Breast epithelium (tissue), 4 donors: ENCODE measurements at places on chromosomes 2 and 18.
A peak's percentile ranks its signal among the peaks of the same experiment; 100 is the strongest.

DNA sequence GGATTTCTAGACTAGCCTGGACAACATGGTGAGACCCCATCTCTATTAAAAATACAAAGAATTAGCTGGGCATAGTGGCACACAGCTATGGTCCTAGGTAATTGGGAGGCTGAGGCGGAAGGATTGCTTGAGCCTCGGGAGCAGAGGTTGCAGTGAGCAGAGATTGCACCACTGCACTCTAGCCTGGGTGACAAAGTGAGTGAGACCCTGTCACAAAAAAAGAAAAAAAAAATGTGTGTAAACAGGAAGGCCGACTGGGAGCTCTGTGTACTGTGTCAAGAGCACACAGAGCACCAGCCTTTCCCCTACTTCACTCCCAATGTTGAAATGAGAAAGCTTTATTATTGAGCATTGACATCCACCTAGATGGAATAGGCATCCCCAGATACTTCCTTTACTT is 681.7 kb upstream of the FSHR start:
- no peak for DNase-seq

- DNase-seq, result peak; percentile 68
These were observed 1.0 kb downstream of the ACVR1 start for GRCh38 chr2:157874997-157875640.

DNA sequence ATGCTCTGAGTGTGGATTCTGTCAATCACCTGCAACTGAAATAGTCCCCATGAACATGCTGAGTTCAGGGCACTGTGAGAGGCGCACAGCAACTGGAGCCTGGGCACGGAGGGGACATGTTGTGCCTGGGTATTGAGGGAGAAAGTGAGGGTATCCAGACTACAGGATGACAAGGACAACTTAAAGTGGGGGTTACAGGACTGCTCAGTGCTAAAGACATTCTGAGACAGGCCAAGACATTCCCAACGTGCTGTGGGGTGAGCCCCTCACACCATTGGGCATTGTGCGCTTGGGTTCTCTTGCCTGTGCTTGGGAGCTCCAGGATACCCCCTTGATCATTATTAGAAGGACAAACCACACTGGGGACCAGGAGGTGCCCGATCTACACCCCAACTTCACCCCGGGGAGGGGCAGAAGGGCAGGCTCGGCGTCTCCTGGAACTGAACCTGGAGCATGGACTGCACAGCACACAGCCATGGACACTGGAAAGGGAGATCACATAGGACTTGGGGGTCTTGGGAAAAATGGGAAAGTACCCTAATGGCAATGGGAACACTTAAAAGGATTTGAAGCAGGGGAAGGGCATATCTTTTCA is 72.5 kb upstream of the HDAC4 start:
- peak; percentile 20 for DNase-seq

- DNase-seq, result peak; percentile 6
These were observed 34.1 kb downstream of the ANKMY1 start for GRCh38 chr2:240523451-240524281.

GRCh38 chr2:240999873-241000541 is 1.6 kb downstream of the SNED1 start:
- peak; percentile 49 for DNase-seq

DNA sequence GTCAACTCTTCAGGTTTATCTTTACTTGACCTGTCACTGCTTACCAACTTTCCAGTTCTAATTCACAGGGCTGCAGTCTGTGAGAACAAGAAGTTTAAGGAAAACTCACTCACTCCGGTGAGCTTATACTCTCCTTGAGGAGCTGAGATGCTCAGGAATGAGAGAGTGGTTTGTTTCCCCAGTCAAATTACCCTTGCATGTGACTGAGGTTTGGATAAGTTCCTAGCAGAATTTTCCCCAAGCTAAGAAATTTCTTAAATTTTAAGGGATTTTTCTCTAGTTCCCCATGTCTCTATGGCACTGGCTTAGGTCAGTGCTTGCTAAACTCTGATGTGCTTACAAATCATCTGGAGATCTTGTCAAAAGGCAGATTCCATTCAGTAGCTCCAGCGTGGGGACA is 12.8 kb upstream of the CCDC85A start:
- DNase-seq, result no peak

DNA sequence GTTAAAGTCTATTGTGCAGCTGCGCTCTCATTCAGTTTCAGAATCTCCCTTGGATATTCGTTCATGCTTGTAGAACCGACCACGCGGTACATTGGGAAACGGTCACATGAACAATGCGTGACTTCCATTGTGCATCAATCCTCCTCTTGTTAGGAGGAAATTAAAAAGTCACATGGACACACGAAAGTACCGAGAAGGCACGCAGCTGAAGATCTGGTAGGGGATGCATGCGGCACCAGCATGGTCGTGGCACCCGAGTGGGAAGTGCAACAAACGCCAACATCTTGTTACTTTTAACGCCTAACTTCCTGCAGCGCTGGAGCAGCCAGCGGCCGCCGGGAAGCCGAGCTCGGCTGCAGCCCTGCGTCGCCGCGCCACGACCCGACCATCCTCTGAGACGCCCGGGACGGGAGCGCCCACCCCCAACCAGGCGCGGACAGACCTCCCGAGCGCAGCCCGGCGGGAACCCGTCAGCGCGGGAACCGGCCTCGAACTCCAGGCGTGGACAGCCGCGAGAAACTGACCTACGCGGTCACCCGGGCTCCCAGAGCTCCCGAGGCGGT is 412 bp downstream of the OSBPL1A start:
- no peak for DNase-seq

DNA sequence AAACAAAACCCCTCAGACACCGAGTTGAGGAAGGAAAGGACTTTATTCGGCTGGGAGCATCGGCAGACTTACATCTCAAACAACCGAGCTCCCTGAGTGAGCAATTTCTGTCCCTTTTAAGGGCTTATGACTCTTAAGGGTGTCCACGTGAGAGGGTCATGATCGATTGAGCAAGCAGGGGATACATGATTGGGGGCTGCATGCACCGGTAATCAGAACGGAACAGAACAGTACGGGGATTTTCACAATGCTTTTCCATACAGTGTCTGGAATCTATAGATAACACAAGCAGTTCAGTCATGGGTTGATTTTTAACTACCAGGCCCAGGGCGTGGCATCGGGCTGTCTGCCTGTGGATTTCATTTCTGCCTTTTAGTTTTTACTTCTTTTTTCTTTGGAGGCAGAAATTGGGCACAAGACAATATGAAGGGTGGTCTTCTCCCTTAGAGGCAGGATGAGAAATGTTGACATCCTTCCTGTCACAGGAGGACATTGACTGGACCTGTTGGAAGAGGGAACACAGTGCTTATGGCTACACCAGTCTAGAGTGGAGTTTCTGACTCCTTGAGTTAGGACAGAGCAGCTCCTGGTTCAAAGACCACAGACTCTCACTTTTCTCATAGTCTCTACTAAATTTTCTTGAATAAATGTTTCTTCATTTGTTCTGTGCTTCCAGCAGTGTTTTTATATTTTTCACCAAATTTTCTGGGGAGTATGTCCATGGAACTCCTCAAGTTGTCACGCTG is 35.8 kb downstream of the SPOPL start:
- DNase-seq, result no peak

- DNase-seq, result no peak
These were observed 15.9 kb upstream of the TGFA start for GRCh38 chr2:70569559-70569958.

DNA sequence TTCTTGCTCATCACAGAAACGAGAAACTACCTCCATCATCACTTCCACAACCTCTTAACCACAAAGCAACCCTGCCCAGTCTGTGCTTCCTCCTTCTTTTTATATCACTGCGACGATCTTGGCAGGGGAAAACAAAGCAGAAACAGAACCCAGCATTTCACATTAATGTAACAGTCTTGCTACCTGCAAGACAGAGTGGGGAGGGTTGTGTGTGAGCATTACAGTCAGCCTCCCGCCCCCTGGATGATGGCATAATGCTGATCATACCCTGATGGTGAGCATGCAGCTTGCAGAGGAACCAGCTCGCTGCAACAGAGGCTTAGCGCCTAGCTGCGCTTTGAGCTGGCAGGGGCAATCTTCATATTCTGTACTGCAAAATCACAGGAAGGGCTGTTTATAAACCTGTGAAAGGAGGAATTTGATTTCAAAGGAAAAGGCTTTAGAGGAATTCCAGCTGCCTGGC is 376.1 kb downstream of the IRS1 start:
- DNase-seq, result no peak

GRCh38 chr18:23798249-23798648 is 109.0 kb downstream of the LAMA3 start:
- DNase-seq, result no peak

- no peak for DNase-seq
These were observed 35.8 kb upstream of the PTPN4 start for GRCh38 chr2:119723784-119724467.

DNA sequence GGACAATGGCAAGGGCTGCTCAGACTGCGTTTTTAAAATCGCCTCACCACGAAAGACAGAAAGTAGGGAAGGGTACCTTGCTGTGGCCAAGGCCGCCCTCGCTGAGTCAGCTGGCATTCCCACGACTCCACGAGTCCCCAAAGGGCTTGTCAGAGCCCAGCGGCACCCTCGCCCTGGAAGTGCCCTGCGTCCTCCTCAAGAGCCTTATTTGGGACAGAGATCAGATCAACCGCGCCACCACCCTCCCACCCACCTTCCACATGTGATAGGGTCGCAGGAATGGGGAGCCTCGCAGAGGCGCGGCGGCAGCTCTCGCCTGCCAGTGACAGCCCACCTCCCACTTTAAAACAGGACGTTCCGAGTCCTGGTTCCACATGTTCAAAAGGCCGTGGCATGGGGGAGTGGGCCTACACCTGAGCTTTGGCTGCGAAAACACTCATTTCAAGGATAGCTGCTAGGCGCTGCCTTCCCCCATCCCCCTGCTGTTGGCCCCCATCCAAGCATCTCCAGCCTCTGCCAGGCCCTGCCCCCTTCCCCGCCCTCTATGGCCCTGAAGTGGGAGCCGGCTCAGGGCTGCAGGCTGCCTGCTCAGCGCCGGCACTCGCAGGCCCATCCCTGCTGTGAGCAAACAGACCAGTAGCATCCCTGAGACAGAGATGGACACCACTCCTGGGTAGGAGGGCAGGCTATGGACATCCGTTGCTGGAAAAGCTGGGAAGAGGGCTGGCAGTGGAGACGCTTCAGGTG is 38.1 kb upstream of the ARHGEF4 start:
- DNase-seq, result no peak

DNA sequence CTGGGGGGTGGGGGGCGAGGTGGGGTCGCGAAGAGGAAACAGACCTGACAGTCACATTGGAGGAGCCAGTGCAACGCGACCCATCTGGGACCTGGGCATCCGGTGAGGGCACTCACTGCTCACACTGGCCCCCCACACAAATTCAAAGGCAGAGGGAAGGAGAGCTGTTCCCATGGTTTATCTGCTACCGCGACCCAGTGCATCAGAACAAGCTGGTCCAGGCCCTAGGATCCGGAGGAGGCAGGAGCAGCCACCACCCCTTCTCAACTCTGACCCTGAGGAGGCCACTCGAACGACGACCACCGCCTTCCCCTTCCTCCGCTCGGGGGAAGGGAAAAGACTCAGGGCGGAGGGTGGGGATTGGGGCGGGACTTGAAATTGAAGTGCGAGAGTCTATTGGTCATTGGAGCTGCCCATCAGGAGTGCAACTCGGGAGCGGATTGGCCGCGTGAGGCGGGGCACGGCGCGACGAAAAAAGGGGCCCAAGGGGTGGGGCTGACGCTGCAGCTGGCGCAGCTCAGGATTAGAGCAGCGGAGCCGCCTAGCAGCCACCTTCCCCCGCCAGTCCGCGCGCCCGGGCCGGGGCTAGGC is at the start of gene CDK5R2:
TSS of gene CDK5R2 (plus strand) at position 526 of the 591 bp plus-strand sequence. CDS start 155 bp downstream, outside the sequence.
- peak; percentile 31 for DNase-seq

DNA sequence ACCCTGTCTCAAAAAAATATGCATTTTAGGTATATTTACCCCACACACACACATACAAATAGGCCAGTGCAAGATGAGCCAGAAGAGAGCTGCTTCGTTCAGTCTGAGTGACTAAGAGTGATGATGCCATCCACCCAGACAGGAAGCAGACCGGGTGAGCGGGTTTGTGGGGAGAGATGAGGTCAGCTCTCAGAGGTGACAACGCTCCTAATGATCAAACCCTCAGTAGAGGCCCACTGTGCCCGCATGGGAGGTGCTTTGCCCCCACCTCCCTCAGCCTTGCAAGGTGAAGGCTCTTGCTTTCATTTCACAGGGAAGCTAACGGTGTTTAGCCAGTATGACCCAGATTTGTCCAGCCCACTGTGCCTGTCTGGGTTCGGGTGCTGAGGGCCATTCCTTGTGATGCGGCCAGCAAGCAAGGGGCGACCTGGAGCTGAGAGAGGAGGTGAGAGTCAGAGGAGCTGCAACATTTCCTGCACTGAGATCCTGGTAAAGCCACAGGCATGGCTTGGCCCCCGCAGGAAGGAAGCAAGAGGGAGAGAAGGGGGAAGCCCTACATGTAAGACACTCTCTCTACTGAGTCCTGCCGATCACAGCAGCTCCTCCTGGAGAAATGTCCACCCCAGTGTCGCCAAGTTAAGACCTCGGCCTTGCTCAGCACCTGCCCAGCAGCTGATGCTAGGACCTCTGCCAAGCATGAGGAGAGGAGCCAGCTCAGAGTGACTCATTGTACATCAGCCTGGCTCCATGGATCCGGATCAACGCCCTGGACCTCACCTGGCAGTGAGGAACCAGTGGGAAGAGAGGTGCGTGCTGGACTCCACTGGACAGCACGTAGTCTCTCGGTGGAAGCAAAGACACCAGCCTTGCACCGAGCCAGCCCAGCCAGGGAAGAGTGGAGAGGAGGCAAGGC is 37.0 kb downstream of the NIFK start:
- DNase-seq, result peak; percentile 37
